ENCODE measurements at places on chromosomes 7 and 10. TPM values are rescaled to one million over a fixed set of nuclear protein-coding genes. Genes with fewer than 3 reads are reported as not detected.

Gene HMX3
- not detected for total RNA-seq

Gene LIPJ
- 0.75 TPM for total RNA-seq

Gene INSYN2A
- total RNA-seq = not detected

Gene WASHC2A
- 52.9 TPM for total RNA-seq

Gene MRLN
- total RNA-seq = not detected

Gene SRGN
- 422 TPM for total RNA-seq

Gene TOMM7
- total RNA-seq = 260 TPM

Gene CFAP70
- 4.6 TPM for total RNA-seq

Gene SPOCK2
- total RNA-seq = 6.0 TPM

Gene ZC3HAV1L
- total RNA-seq = 8.5 TPM

Gene ZNF487
- 10.9 TPM for total RNA-seq
